ENCODE measurements at places on chromosomes 1 and 21. TPM values are rescaled to one million over a fixed set of nuclear protein-coding genes. Genes with fewer than 3 reads are reported as not detected.

MLLT11 gene
- total RNA-seq, result 0.26 TPM

PCBP3 gene
- total RNA-seq, result 1.3 TPM

FCGR3B gene
- not detected for total RNA-seq

CCDC185 gene
- not detected for total RNA-seq

PDZK1IP1 gene
- 56.4 TPM for total RNA-seq

ATP6V1G3 gene
- total RNA-seq, result not detected

SLAMF6 gene
- total RNA-seq, result 0.99 TPM

HES2 gene
- not detected for total RNA-seq

GSTM1 gene
- total RNA-seq, result 19.5 TPM

SPRR5 gene
- total RNA-seq, result not detected

SLC44A3 gene
- total RNA-seq, result 32.9 TPM

CHRM3 gene
- total RNA-seq, result 57.4 TPM

LCE3D gene
- total RNA-seq, result not detected

VCAM1 gene
- 22.4 TPM for total RNA-seq

EFNA3 gene
- total RNA-seq, result not detected

FAM131C gene
- total RNA-seq, result not detected

OR6K3 gene
- total RNA-seq, result not detected

VHLL gene
- not detected for total RNA-seq

VSIG8 gene
- total RNA-seq, result not detected

SYPL2 gene
- total RNA-seq, result 2.3 TPM

C1QB gene
- total RNA-seq, result 85.4 TPM

ILDR2 gene
- total RNA-seq, result 0.52 TPM

LCA5L gene
- total RNA-seq, result 0.78 TPM

AJAP1 gene
- 2.9 TPM for total RNA-seq

S100A2 gene
- not detected for total RNA-seq

GFI1 gene
- 14.5 TPM for total RNA-seq

PANK4 gene
- total RNA-seq, result 13.7 TPM

AADACL4 gene
- total RNA-seq, result not detected

FHL3 gene
- 7.3 TPM for total RNA-seq

ACTN2 gene
- total RNA-seq, result 3.0 TPM

LYPD8 gene
- total RNA-seq, result not detected

Data from body of pancreas (tissue), 4 donors.